ENCODE measurements at places on chromosomes 13 and 19.

GRCh38 chr13:74710006-74710405, 575.8 kb upstream of the KLF12 start:
- no peak for DNase-seq

GRCh38 chr19:33524024-33524664, 2.6 kb upstream of the PEPD start:
- DNase-seq, result no peak

- DNase-seq, result peak; percentile 9
These were observed 1278.8 kb upstream of the MIR17HG start for GRCh38 chr13:90068658-90069057.

DNA sequence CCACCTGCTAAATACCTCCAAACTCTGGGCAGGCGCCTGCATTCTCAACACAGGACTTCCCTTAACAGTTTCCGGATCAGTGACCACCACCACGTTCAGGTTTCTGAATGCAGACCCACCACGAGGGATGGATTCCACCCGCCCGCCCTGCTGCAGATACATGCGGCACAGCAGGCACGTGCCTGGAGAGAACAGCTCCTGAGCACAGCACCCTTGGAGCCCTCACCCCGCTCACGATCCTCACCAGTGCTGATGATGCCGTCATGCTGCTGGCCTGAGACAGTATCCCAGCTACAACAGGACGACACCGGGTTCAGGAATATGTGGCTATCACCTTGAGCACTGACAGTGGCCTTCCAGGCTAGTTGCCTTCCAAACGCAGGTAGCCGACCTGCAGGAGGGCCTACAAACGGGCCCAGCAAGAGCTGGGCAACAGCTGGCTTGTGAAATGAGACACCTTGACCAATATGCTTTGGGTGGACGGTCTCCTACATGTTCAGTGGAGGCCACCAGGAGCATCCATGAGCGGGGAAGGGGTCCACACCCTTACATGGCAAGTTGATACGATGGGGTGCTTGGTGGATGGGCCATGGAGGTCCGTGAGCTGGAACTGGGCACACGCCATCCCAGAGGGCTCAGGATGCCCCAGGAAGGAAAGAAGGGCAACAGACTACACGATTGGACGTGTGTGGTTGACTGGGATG, 9.9 kb upstream of the QTRT1 start:
- no peak for DNase-seq

- DNase-seq, result no peak
These were observed 2.9 kb downstream of the CIC start for GRCh38 chr19:42271861-42272534.

- no peak for DNase-seq
These were observed 4.3 kb downstream of the KIRREL2 start for GRCh38 chr19:35860818-35861639.

GRCh38 chr19:3316659-3317207, 49.6 kb upstream of the NFIC start:
- no peak for DNase-seq

GRCh38 chr13:27339299-27339698, 68.7 kb downstream of the RASL11A start:
- DNase-seq, result no peak

- DNase-seq, result no peak
These were observed 2.9 kb downstream of the SLC7A9 start for GRCh38 chr19:32866564-32867265.

- no peak for DNase-seq
These were observed 9.2 kb downstream of the NOSIP start for GRCh38 chr19:49570997-49571676.

GRCh38 chr13:100625447-100625846, 36.9 kb upstream of the GGACT start:
- DNase-seq, result no peak

- no peak for DNase-seq
These were observed 33.7 kb upstream of the OLFM4 start for GRCh38 chr13:52994865-52995264.

- DNase-seq, result peak; percentile 22
These were observed 11.1 kb downstream of the TTYH1 start for GRCh38 chr19:54426291-54426931.

DNA sequence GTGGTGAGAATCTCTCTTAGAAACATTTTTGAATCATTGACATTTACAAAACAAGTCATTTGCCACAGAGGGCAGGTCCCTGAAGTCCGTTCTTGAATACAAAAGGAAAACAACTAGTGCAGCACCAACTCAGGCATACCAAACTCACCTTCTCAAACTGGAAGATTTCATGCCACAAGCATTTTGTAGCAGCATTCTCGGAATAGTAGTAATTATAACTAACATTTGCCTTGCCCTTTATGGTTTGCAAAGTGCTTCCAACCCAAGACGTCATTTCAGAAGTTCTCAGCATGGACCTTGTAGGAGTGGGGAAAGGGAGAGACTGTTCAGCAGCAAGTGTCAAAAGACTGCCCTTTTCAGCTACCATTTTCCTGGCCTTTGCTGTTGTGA, 344.6 kb downstream of the RFC3 start:
- DNase-seq, result no peak

- no peak for DNase-seq
These were observed 41.6 kb downstream of the ARHGAP35 start for GRCh38 chr19:46902402-46902766.

DNA sequence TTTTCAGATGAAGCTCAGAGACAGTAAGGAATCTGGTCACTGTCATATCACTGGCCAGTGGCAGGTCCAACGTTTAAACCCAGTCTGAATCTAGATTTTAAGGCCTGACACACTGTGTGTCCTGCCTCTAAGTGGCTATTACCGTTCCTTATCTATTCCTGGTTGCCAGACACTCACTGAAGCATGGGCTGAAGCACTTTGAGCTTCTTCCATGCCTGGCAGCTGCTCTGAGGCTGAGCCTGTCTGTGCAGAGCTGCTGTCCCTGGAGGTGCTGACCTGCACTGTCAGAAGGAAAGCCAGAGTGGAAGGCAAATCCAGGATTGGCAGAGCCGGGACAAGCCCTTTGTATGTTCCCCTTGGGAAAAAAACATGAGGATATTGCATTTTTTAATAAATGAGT, 109.2 kb upstream of the SLC7A1 start:
- no peak for DNase-seq

DNA sequence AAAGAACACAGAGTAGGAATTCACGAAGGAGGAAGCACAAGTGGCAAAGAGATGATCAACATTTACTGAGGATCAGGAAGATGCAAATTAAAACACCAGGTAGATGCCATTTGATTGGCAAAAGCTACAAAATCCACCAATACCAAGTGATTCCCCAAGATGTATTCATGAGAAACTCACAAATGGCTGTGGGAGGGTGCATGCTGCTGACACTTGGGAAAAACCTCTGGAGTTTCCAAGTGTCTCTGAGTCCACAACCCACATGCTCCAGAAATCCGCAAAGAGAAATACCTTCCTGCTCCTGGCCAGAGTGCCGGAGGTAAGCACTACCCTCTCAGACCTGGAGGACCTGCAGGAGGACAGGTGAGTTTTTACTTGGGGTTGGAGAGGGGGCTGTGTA, 35.7 kb downstream of the ARRDC2 start:
- no peak for DNase-seq

DNA sequence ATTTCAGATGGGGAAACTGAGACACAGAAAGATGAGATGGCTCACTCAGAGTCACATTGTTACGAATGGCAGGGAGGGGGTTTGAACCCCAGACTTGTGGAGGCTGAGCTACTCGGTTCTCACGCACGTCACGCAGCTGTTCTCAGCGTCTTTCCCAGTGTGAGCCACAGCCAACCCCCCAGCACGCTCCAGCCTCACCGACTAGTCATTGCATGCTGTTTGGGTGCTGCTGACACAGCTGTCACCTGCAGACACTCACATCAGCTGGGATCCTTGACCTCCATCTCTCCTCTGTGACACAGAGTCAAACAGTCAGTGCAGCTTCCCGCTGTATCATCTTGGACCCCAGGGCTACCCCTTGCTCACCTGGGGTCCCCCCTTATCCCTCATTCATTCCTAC, 2.4 kb upstream of the NCAN start:
- DNase-seq, result no peak

GRCh38 chr13:40780822-40781401, 8.5 kb upstream of the SLC25A15 start:
- no peak for DNase-seq

DNA sequence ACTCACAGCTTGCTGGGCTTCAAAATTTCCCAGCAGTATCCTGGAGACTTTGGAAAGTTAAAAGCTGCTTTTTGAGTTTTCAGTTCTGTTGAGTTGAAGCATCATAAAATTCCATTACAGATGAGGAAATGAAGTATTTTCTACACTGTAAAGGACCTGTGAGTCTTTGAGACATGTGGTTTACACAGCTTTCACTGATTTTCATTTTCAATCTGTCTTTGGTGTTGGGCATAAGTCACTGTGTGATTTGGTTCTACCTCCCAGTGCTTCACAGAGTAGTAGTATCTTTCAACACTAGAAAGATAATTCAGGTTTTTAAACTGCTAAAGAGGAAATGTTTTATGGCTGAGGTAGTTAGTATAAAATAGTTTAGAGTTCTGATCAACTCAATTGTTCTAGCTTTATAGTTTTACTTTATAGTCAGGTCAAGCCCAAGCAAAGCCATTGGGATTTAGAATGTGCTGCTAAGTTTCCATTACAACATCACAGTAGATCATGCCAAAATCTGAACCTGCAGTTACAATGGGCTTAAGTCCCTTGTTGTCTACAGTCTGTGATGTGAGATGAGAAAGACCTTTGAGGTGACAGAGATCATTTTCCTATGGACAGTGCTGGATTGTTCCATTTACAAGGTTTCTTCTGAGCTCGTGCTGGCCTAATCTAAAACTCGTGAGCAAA, 161.6 kb downstream of the FLT1 start:
- DNase-seq, result no peak

GRCh38 chr19:35609851-35610353, 2.6 kb upstream of the HAUS5 start:
- no peak for DNase-seq

DNA sequence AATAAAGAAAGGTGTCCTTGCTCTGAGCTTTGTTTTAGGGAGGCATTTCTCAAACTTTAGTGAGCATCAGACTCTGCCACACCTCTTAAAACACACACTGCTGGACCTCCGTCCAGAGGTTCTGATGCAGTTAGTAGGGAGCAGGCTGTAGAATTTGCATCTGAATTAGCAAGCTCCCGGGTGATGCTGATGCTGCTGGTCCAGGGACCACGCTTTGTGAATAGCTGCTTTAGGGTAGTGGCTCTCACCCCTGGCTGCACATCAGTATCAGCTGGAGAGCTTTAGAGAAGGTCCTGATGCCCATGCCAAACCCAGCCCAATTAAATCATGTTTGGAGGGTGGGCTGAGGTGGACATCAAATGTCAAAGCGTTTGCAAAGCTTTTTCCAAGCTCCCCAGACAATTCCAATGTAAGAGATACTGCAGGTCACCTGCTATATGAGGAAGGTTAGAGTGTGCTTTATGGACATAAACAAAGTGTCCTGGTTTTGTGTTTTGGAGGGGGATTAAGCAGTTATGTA, 3.6 kb downstream of the HTR2A start:
- DNase-seq, result no peak

GRCh38 chr13:47457626-47458025, 543.4 kb downstream of the SUCLA2 start:
- no peak for DNase-seq

- DNase-seq, result no peak
These were observed 73.8 kb upstream of the OLFM4 start for GRCh38 chr13:52954838-52955237.

- DNase-seq, result no peak
These were observed 17.7 kb upstream of the FBXO17 start for GRCh38 chr19:38993271-38993670.

DNA sequence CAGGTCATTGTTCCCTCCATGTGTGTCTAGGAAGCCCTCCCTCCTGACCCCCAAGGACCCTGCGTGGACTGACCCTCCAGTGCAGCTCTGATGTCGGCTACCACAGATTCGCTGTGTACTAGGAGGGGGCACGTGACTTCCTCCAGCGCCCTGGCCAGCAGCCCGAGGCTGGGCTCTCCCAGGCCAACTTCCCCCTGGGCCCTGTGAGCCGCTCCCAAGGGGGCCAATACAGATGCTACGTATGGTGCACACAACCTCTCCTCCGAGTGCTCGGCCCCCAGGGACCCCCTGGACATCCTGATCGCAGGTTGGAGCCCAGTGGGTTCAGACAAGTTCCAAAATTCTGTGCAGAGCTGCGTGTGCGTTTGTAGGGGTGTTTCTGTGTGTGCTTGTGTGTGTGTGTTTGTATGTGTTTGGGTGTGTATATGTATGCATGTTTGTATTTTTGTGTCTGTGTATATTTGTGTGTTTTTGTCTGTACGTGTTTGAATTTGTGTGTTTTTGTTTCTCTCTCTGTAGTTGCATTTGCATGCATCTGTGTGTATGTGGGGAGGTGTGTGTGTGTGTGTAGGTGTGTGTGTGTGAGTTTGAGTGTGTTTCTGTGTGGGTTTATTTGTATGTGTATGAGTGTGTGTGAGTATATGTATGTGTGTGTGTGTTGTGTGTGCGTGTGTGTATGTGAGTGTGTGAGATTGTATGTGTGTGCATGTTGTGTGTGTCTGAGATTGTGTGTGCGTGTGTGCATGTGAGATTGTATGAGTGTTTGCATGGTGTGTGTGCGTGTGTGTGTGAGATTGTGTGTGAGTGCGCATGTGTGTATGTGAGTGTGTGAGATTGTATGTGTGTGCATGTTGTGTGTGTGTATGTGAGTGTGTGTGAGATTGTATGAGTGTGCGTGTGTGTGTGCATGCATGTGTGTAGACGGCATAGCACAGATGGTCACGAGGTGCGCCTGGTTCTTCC, 21.4 kb upstream of the LILRA2 start:
- DNase-seq, result no peak

DNA sequence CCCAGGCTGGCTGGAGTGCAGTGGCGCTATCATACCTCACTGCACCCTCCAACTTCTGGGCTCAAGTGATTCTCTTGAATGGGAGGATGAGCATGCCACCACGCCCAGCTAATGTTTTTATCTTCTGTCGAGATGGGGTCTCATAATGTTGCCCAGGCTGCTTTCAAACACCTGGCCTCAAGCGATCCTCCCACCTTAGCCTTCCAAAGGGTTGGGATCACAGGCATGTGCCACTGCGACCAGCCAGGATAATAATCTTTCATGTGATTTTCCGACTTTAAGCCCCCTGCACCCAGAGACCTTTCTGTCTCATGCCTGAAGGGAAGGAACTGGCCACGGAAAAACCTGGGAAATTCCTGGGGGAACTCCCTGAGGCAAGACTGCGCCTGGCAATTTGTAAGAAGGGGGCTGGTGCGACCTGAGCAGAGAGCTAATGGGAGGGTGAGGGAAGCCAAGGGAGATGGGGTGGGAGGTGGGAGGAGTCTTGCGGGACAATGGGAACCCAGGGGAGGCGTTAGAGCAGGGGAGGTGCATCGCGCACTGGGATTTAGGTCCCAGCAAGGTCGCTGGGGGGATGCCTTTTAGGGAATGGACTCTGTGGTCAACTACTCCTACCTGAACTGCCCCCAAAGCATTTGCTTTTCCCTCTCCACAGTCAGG, 1.2 kb upstream of the CCDC124 start:
- DNase-seq, result peak; percentile 38

- no peak for DNase-seq
These were observed 104.7 kb downstream of the RGCC start for GRCh38 chr13:41562083-41562482.

GRCh38 chr13:97826421-97827012, 127.0 kb upstream of the IPO5 start:
- DNase-seq, result no peak
